ENCODE measurements at places on chromosomes 12 and 14.

DNA sequence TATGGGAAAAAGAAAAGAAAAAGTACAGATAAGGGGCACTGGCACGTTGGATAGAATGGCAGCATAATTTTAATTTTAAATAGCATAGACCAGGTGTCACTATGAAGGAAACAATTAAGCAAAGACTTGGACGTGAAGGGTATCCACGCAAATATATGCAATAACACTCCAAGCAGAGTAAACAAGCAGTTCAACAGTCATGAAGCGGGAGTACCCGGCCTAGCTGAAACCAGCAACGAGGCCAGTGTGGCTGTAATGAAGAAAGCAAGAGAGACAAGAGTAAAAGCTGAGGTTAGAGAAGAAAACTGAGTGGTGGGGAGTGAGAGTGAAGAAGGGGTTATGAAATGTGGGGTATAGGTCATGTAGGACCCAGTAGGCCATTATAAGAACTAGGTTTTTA, 85.4 kb downstream of the BCL2L14 start:
- DNase-seq, result no peak

DNA sequence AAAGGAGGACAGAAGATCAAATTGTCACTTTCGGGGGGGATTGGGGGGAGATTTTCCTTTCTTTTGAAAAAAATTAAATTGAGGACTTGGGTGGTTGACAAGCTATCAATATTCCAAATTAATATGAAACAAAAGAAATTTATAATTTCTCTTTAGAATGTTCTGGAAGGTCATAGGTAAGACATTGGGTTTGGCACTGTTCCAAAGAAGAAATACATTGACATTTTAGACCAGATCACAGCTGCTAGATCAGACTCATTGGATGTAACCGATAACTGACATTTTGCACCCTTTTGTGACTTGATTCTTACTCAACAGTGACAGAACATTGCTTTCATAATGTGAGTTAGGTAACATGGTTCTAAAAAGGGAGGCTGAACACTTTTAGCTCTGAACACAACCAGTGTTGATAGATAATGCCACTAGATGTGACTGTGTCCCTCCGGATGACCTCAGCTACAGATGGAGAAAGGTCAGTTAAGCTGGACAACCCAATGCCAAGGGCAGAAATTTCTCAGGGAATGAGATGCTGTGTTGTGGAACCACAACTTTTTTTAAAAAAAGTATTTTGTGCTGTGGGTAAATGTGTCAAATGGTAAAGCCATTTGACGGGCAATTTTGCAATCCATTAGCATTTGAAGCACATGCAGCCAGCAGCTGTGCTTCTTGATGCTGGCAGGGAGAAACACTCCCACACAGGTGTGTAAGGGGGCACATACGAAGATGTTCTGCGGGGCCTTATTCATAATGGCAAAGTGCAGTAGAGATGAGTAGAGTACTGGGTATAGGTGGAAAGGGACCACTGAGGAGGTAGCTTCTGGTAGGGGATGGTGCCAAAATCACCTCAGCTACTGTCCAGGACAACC, 62.9 kb downstream of the RFX4 start:
- no peak for DNase-seq

GRCh38 chr12:4002601-4003000, 129.4 kb upstream of the PARP11 start:
- no peak for DNase-seq

DNA sequence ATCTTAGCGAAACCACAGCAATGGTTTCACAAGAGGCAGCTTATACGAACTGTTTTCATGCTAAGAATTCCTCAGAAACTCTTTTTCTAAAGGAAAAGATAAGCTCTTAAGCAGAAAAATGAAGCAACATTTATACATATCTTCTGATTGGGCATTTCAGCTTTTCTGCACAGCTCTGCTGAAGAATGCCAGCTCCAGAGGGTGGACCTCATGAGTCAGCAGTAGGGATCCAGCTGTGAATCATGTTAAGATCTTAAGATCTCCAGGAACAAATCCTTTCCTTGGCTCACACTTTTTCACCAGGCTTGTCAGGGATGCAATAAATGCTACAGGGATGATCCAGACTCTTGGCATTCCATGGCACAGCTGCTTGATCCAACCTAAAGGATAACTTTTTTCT, 477.1 kb upstream of the CCDC196 start:
- DNase-seq, result no peak
